ENCODE measurements at places on chromosomes 7 and 10.

- DNase-seq = no peak
These were observed 209.9 kb downstream of the BBS9 start for GRCh38 chr7:33339074-33339790.

DNA sequence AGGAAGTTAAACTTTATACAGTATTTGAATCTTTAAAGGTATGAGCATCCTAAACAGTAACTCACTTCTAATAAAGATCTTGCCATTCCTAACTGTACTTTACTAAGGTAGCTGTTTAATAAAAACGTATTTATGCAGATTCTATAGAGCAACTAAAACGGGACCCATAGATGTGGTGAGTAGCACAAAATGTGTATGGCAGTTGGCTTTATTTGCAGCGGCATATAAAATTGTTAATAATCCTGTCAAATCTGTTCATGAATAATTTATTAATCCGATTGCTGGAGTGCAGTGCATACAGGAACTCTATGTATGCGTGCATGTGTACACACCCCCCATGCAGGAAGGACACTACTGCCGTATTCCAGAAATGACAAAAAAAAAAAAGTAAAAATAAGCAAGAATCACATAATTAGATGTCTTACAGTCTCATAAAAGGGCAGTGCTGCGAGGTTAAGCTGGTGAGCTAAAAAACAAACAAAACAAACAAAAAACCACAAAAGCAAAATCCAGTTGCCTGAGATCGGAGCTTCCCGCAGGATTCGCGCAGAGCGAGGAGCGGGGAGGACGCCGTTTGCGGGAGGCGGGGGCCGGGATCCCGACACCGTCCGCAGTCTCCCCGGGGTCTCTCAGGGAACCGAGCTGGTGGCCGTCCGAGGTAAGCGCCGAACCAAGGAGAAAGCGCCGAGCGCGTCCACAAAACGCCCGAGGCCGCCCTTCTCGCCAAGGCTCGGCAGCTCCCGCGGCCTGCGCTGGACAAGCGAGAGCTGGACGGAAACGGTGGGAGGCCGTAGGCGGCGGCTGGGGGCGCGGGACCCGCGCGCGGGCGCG is 518 bp upstream of the COMMD3 start:
- DNase-seq = no peak

GRCh38 chr10:72000073-72001032 is 36.2 kb downstream of the CHST3 start:
- DNase-seq = no peak

DNA sequence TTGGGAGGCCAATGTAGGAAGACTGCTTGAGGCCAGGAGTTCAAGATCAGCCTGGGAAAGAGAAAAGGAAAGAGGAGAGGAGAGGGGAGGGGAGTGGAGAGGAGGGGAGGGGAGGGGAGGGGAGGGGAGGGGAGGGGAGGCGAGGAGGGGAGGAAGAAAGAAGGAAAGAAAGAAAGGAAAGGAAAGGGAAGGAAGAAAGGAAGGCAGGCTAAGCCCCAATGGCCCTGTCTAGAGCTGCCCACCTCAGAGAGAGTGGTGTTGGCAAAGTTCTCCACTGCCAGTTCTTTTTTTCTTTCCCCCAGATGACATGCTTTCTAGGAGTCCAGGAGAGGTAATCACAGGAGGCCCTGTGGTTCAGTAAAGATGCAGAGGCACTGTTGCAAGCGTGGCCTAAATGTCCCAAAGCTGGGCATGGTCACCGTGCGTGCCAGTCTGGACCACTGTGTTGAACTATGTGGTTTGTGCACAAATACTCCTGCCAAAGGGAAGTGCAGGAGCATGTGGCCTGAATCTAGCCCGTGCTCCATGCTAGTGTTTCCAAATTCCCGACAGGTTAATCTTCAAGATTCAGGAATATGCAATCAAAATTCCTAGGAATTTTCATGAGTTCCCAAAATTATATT is 39.7 kb downstream of the ODAD2 start:
- DNase-seq = no peak

DNA sequence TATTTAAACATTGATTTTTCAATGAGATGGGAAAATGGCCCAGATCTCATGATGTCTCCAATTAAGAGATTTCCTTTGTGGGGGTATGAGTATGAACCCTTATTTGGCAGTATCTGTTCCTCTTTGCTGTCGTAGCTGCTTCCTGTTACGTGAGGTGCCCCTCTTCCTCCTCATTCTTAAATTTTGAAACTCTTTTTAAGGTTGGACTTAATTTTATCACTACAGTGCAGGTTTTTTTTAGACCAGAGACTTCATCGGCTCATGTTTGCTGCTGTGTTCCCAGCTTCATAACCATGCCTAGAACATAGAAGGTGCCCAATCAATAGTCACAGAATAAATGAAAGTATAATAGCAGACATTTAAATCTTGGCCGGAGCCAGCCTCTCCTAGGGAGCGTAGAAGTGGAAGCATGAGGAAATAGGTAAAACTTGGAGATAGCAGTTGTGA is 2.4 kb downstream of the MIOS start:
- DNase-seq = no peak

DNA sequence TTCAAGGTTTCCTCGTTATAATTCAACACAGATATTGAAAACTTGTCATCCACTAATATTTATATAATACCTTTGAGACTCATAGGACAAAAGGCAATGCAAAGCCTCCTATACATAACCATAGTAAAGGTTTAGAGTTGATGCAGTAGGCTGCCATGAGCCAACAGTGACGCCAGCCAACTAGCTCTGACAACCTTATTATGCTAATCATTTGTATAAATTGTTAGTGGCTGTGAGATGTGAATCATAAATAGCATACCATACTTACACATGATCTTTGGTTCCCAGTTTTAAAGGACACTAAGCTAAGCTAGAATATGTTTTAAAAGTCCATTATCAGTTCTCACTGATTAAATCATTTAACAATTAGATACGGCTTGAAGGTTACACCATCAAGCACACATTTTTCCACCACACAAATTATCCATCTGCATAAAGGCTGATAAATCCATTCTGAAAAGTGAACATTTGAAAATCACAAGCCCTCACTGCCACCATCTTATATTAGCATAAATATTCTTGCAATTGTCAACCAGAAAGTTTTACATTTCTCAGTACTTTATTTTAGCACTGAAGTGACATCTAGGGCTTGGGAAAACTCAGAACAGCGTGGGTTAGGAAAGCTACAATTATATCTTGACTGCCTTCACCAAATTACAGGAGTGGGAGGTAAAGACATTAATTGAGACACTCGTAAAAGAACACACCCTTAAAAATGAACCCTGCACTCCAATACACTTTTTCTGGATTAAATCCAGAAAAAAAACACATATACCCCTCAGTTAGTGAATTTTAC is 30.7 kb downstream of the COA1 start:
- no peak for DNase-seq

- peak; percentile 54 for DNase-seq
These were observed 21.7 kb upstream of the MALSU1 start for GRCh38 chr7:23277359-23277989.

All from NCI-H1048 (cell line).